ENCODE measurements at places on chromosomes 4 and X.

DNA sequence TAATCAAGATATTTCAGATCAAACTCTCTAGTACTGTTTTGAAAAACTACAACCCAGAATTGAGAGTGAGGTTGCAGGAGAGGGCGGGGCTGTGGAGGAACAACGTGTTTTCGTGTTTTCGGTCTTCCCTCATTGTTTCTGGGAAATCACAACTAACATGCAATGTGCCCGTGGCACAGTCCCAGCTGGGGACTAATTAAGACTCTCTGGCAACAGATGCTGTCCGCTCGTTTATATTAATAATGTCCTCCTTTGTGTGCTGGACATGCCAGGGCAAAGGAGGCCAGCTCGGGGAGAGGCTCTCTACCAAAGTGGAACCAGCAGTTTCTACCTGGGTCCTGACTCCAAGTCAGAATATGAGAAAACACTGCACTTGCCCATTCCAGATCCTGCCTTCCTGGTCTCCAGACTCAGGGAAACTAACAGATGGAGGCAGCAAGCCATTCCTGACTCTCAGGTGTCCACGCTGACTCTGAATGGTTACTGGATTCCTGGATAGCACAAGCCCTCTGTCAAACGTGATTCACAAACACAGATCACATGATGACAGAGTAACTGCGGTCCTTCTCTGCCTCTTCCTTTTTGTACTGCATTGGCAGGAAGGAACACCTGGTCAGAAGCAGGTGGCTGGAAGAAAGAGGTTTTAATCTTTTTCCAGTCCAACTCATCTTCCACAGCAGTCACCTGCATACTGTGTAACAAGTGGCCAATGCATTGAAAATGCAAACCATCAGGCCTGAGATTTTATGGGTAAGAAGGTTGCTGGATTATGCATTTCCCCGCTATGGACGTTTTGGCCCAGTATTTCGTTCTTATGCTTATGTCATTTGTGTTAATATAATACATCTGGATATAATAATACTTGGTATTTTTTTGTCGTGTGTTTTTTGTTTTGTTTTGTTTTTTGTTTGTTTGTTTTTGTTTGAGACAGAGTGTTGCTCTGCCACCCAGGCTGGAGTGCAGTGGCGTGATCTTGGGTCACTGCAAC lies 65.0 kb downstream of the COQ2 start:
- DNase-seq = peak; percentile 36

- no peak for DNase-seq
Observed at GRCh38 chr4:72205298-72205697, 173.5 kb downstream of the NPFFR2 start.

DNA sequence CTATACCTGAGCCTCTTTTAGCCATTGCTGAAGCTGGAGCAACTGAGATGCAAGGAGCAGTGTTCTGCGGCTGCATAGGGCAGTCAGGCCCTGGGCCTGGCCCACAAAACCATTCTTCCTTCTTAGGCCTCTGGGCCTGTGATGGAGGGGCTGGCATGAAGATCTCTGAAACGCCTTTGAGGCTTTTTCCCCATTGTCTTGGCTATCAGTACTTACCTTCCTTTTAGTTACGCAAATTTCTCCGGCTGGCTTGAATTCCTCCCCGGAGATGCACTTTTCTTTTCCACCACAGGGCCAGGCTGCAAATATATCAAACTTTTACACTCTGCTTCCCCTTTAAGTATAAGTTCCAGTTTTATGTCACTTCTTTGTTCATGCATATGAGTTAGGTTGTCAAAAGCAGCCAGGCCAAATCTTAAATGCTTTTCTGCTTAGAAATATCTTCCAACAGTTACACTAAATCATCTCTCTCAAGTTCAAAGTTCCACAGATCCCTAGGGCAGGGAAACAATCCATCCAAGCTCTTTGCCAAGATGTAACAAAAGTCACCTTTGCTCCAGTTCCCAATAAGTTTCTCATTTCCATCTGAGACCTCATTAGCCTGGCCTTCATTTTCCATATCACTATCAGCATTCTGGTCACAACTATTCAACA lies 194.4 kb upstream of the PCDH7 start:
- DNase-seq = no peak

DNA sequence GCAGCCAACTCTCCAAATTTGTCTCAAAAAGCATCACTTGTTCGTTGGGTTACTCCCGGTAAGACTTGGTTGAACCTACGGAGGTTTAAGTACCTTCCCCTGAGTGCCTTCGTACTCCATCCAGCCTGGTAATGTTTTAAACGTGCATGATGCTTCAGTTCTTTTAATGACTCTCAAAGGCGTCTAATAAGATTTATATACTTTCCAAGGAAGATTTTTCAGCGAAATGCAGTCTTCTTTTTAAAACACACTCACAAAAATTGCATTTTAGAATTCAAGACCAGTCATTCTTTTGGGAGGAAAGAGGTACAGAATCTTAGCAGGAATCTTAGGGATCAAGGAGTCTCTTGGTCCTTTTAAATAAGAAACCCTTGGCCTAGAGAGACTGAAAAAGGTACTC lies 430 bp upstream of the TRPC3 start:
- no peak for DNase-seq

DNA sequence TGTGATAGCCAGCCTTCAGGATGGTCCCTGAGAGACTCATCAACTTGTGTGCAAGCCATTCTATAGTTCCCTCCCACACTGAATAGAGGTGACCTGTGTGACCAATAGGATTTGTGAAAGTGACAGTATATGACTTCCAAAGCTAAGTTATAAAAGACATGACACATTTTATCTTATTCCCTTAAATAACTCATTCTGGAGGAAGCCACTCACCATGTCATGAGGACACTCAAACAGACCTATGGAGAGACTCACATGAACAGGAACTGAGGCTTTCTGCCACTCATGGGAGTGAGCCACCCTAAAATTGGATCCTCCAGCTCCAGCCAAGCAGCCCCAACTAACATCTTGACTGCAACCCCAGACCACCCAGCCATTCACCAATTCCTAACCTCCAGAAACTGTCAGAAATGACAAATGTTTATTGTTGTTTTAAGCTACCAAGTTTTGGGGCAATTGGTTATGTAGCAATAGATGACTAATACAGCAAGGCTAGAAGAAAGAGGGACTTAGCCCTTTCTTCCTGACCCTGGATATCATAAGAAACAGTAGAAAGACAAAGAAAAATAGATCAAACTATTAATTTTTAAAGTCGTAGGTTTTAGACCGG lies 9.0 kb upstream of the CHIC2 start:
- DNase-seq = no peak

GRCh38 chr4:94455081-94455480 lies 3.3 kb downstream of the PDLIM5 start:
- DNase-seq = peak; percentile 40

GRCh38 chr4:143514901-143515300 lies 1.4 kb downstream of the SMARCA5 start:
- DNase-seq = no peak

DNA sequence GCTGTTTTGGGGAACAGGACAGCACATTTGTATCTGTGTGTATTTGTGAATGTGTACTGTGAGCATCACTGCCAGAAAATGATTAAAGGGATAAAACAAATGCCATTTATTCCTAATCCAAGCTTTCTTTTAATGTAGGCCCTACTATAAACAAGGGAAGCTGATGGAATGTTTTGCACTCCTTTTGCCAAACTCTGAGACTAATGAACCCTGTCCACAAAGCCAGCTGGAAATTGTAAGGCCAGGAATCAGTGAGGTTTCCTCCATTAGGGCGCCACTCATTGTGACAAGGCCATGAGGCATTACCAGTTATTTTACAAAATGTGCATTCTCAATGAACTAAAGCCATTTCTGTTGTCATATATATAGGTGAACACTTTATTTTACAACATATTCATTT lies 163.0 kb upstream of the NAP1L5 start:
- DNase-seq = no peak

DNA sequence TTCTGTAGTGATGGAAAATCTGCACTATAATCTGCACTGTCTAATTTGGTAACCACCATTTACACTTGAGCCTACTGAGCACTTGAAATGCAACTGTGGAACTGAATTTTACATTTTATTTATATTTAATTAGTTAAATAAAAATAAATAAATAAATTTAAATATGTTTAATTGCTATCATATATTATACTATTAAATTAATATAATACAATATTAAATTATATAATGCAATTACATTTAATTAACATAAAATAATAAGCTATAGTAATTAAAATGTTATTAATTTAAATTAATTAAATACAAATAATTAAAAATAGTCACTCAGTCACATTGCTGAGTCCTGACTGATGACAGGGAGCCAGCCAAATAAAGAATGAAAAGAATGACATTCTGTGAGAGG lies 170.2 kb upstream of the F9 start:
- DNase-seq = no peak

GRCh38 chrX:120718969-120719368 lies 89.1 kb upstream of the C1GALT1C1 start:
- no peak for DNase-seq

DNA sequence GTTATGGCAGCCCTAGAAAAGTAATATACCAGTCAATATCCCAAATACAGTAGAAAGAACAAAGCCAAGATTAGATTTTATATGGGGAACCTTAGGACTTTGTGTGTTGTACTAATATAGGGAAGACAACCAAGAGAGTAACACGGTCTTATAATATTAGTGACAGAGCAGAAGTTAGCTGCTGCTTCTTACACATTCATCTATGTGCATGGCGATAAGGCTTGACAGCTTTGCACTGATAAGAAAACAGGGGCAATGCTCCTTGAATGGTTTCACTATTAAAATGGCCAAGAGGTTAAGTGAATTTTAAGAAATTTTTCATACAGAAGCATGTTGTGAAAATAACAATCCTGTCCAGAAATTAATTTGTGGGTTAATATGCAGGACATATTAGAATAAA lies 521.6 kb downstream of the CCSER1 start:
- DNase-seq = no peak

DNA sequence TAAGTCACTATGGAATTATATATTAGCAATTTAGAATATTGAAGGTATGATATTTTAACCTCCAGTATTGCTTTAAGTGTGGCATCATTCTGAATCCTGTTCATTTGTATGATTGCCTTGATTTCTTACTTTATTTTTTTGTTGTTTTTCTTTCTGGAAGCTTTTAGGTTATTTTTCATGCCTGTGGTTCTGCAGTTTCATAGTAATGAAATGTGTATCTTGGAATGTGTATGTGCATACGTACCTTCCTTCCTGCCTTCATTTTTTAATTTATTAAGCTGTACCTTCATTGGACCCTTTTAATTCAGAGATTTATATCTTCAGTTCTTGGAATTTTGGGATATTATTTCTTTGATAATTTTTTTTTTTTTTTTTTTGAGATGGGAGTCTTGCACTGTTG lies 22.1 kb downstream of the CPEB2 start:
- no peak for DNase-seq

DNA sequence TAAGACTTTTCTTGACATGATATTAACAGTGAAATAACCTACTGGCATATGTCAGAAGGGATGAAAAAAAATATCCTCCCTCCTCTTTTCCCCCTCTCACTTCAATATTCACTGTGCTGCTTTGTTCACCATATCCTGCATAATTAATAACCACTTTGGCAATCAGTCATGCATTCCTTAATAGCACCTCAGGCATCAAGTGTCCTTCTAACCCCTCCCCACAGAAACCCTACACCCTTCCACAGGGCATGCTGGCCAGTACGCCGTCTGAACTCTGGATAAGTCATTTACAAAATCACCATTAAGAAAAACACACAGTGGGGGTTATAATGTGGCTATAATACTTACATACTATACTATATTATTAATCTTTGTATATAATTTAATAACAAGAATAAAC lies 165.9 kb downstream of the PDGFC start:
- no peak for DNase-seq

- no peak for DNase-seq
Observed at GRCh38 chr4:18155067-18156041, 133.8 kb upstream of the LCORL start.

- no peak for DNase-seq
Observed at GRCh38 chrX:41602816-41603345, 85.9 kb upstream of the GPR34 start.

DNA sequence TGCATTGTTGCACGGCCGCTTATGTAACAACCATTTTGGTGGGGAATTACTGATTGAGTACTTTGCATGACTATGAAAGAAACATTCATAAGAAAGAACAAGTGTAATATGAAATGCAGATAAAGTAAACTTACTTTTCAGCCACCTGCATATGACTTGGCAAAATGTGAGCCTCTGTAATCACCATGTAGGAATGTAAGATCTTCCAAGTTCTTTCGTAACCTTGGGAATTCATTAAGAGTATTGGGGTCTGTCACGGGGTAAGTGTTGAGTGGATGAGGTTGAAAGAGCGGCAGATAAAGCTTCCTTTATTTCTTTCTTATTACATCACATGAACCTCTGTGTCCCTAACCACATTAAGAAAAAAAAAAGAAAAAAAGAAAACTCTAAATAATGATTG lies 348.5 kb upstream of the NR3C2 start:
- peak; percentile 68 for DNase-seq

GRCh38 chrX:6885909-6886308 lies 261.6 kb upstream of the STS start:
- no peak for DNase-seq

DNA sequence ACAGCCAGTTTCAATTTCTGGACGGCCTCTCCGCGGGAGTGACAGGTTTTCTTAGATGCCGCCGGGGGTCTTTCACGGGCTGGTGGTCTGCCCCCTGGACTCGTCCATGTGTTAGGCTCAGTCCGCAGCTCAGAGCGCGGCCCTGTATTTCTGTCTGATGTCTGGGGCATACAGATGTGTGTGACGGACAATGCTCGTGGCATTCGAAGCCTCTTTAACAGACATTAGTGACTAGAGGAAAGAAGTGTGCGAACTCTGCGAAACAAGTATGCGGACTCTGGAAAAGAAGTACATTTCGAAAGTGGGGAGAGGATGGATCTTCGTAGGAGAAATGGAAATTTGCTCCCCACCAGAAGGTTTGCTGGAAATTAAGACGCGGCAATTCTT lies 793 bp upstream of the DCUN1D4 start:
- peak; percentile 7 for DNase-seq

- no peak for DNase-seq
Observed at GRCh38 chrX:19555683-19556082, 40.4 kb upstream of the MAP3K15 start.

GRCh38 chrX:132171881-132172280 lies 44.1 kb upstream of the FRMD7 start:
- peak; percentile 73 for DNase-seq

GRCh38 chrX:103158317-103158621 lies 56.6 kb upstream of the BEX4 start:
- DNase-seq = no peak
